ENCODE measurements at places on chromosomes 6 and 20.

DNA sequence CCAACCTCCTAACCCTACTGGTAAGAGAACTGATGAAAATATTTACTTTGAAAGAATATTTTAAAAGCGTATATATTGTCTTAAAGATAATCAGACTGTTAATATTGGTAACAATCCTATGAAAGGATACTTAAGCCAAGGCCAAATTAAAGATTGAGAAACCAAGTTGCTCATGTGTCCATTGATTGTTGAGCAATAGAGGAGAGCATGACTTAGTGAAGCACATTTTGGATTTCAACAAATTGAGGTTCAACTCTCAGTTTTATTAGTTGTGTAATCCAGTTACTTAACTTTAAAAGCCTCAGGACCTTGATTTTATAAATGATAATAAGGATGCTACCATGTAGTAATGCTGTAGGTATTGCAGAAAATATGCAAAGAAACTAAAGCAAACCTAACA is 56.8 kb downstream of the PRL start:
- DNase-seq: no peak

GRCh38 chr20:47875297-47876025 is 90.2 kb upstream of the SULF2 start:
- DNase-seq: no peak

- peak; percentile 15 for DNase-seq
These were observed 47.5 kb downstream of the CD83 start for GRCh38 chr6:14165091-14165490.

DNA sequence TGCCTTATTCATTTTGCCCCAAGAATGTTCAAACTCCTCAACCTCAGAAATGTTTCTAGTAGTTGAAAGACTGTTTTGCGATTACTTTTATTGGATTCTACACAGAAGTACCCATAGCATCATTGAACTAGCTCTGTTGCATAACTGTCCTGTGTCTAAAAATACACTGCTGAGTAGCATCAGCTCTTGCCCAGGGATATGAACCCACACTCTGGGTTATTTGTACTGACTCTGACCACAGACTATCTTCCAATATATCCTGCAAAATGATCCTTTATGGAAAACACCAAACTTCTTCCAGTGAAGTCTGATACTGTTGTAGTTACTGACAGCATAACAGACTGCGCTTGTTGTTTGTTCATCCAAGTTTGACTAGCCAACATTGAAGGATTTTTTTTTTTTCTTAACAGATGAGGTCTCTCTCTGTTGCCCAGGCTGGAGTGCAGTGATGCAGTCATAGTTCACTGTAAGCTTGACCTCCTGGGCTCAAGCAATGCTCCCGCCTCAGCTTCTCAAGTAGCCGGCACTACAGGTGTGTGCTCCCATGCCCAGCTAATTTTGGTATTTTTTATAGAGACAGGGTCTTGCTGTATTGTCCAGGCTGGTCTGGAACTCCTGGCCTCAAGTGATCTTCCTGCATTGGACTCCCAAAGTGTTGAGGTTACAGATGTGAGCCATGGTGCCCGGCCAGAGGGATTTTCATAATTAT is 49.9 kb downstream of the TULP4 start:
- DNase-seq: no peak

DNA sequence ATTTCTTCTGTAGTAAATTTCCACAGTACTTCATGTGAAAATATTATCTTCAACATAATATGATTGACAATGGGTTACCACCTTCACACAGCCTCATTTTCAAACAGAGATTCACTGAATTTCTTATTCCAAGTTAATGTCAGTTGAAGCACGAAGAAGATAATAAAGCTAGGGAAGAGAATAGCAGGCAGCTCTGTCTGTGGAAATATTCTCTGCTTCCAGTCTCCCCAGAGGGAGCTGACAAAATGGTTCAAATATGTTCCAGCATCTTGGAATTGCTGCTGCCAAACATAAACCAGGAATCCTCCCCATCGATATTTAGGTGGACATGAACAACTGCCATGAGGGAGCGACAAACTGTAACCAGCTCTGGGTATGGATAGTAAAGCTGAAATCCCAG is 224.8 kb downstream of the GJA1 start:
- DNase-seq: no peak

DNA sequence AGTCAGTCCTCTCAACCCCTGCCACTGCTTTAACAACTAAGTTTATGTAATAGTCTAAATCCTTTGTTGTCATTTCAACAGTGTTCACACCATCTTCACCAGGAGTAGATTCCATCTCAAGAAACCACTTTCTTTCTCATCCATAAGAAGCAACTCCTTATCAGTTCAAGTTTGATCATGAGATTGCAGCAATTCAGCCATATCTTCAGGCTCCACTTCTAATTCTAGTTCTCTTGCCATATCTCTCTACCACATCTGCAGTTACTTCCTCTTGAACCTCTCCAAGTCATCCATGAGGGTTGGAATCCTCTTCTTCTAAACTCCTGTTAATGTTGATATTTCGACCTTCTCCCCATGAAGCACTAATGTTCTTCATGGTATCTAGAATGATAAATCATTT is 57.9 kb upstream of the FOXO3 start:
- no peak for DNase-seq
